ENCODE measurements at places on chromosomes 16 and 17. TPM values are rescaled to one million over a fixed set of nuclear protein-coding genes. Genes with fewer than 3 reads are reported as not detected.

The TP53TG3 gene
- not detected for total RNA-seq

The C16orf46 gene
- 0.18 TPM for total RNA-seq

DNA sequence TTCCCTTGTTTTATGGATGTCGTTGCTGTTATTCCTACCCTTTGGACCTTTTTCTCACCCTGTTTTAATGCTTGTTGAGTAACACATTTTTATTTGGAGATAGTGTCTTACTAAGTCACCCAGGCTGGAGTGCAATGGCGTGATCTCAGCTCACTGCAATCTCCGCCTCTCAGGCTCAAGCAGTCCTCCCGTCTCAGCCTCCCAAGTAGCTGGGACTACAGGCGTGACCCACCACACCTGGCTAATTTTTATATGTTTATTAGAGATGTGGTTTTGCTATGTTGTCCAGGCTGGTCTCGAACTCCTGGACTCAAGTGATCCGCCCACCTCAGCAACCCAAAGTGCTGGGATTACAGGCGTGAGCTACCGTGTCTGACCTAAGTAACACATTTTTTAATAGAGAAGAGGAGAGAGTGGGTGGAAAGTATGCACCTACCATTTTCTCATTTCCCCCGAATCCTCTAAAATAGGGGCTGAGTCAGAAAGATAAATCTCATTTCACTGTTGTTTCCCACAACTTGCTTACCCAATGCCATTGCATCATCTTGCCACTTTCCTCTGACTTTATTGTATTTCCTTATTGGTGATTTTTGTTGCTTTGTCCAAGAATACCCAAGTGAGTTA, 7.0 kb downstream of the DHX40 start:
- DNase-seq = no peak

DNA sequence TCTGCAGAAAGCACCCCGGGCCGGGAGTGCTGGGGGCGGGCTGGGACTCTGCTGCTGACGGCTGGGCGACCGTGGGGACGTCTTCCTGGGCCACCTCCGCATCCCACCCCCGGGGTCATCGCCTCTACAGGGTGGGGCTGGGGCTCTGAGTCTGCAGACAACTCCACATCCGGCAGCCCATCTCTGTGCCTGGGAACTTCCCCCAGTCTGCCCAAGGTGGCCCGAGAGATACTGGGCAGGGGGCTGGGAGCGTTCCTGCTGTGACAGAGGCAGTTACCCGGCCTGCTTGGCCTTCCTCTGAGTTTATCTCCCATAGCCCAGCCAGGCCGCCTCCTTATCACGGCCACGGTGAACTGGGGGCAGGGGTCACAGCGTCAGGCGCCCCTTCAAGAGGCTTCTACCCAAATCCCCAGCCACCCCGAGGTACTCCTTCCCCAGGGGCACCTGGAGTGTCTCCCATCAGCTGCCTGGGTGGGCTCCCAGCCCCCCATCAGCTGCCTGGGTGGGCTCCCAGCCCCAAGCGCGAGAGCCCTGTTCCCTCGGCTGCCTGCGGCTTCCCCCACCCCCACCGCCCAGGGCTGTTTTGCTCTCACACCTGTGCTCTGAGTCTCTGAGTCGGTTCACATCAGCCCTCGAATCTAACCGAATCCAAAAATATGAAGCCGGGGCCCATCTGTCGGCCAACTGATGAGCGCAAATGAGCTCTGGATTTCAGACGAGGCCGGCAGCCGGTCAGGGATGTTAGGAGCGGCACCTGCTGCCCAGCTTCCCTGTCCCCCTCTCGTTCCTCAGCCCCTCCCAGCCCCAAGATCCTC, 15.6 kb upstream of the CBFA2T3 start:
- no peak for DNase-seq

- DNase-seq = no peak
Observed at GRCh38 chr17:80631142-80632045, 86.8 kb downstream of the RPTOR start.

GRCh38 chr16:79842197-79842596, 241.7 kb upstream of the MAF start:
- no peak for DNase-seq

GRCh38 chr16:78745108-78746019, 645.9 kb downstream of the WWOX start:
- DNase-seq = no peak

DNA sequence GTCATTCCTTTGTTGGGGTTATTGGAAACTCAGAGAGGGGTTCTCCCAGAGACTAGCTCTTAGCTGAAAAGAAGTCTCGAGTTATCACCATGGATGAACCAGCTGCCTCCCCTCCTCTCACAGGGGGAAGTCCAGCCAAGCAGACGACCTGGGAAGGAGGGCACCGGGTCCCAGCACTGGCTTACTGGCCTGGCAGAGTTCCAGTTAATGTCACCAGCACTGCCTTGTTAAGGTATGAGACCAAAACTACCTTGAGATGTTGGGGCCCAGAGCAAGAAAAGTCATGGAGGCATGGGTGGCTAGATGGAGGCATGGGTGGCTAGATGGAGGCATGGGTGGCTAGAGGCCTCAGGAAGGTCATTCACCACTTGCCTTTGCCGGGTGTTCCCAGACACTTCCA, 72.4 kb downstream of the WIPI1 start:
- DNase-seq = no peak
